ENCODE measurements at places on chromosomes 2 and 18.

- no peak for DNase-seq
These were observed 118.7 kb downstream of the KLHL29 start for GRCh38 chr2:23503682-23504081.

DNA sequence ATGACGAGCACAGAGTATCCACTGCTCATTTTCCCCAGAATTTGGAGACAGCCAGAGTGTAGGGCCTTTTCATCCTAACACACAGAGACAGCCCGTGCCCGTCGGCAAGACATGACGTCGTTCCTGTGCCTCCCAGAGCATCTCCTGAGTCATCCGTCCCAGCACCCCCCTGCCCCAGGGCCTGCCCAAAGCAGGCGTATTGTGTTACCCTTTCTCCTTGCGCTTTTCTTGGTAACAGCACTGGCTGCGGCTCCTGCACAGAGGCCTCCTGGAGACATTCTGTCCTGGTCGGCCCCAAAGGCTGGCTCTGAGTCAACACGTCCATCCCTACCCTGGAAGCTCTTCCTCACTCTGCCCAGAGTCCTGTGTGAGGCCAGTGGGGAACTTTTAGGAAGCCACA lies 217.1 kb downstream of the KLHL29 start:
- no peak for DNase-seq

DNA sequence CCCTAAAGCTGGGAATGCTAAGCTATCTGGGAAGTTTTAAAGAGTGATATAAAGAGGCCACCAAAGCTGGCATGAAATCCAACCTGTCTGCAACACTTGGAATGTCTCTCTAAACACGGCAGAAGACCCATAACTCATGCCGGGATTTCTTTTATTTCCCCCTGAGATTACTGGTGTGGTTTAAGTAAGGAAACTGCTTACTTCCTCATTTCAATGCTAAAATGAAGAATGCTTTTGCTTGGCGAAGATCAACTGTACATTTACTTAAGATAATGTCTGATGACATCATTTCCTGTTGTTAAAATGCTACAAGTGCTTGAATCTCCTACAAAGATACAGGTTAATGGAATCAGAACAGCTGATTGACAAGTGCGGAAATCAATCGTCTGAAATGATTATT lies 353.8 kb upstream of the SALL3 start:
- no peak for DNase-seq

DNA sequence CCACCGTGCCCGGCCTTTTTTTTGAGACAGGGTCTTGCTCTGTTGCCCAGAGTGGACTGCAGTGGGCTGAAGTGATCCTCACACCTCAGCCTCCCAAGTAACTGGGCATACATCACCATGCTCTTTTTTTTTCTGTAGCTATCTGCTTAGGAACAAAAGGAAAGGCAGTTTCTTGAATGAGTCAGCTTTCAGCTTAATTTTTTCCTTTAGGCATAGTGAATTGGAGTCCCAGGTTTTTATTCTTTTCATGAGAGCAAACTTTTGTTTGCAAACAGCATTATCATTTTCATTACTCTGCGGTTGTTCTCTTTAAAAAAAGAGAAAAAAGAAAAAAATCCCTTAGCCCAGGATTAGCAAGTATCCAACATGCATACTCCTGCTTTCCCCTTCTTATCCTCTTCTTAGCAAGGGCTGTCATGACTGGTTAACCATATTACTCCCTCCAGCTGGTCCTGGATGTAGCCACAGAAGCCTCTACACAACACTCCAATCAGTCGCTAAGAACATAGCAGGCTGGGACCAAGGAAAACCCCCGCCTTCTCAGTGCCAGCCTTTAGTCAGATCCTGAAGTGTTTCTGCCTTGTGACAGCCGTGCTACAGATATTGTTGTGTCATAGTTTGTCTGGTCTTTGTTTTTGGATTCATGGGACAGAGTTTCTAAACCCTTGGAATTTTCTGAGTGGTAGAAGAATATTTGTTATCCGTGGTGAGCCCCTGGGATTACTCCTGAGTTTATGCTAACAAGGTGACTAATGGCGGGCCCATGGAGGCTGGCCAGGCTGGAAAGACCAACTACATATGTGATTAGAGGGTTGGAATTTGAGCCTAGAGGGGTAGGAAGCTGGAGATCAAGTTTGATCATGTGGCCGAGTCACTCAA lies 23.3 kb upstream of the ST3GAL5 start:
- no peak for DNase-seq

- DNase-seq = no peak
These were observed 59.2 kb upstream of the PEX13 start for GRCh38 chr2:60958361-60958760.

GRCh38 chr2:235371018-235371417 lies 122.8 kb upstream of the AGAP1 start:
- no peak for DNase-seq

Measured in hematopoietic multipotent progenitor cell treated with erythropoietin and hydrocortisone succinate and interleukin-3 and kit ligand, for 15 days (in vitro differentiated cells).